ENCODE measurements at places on chromosomes 1 and 21.
A peak's percentile ranks its signal among the peaks of the same experiment; 100 is the strongest.

- ATAC-seq: no peak
These were observed 932 bp upstream of the RAB7B start for GRCh38 chr1:206003854-206004800.

- no peak for ATAC-seq
These were observed 280.1 kb downstream of the PTPRC start for GRCh38 chr1:198918920-198919319.

GRCh38 chr1:98049370-98050135 lies 128.7 kb upstream of the DPYD start:
- peak; percentile 46 for ATAC-seq

DNA sequence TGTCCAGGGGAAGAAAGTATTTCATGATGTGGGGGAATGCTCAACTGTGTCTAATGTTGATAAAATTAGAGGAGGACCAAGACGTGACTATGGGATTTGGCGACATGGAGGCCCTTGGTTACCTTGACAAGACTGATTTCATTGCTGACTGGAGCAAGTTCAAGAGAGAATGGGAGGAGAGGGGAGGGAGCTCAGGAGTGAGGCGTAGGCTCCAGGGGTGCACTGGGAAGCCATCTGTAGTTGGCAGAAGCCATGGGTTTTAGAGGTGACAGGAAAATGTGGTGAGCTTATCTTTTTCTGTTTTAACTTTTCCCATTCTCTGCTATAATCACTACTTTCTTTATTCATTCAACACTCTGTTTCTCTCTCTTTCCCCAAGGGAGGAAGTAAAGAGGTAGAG lies 15.8 kb downstream of the UBE4B start:
- ATAC-seq: no peak

- ATAC-seq: no peak
These were observed 197.6 kb downstream of the CAMTA1 start for GRCh38 chr1:6982860-6983259.

DNA sequence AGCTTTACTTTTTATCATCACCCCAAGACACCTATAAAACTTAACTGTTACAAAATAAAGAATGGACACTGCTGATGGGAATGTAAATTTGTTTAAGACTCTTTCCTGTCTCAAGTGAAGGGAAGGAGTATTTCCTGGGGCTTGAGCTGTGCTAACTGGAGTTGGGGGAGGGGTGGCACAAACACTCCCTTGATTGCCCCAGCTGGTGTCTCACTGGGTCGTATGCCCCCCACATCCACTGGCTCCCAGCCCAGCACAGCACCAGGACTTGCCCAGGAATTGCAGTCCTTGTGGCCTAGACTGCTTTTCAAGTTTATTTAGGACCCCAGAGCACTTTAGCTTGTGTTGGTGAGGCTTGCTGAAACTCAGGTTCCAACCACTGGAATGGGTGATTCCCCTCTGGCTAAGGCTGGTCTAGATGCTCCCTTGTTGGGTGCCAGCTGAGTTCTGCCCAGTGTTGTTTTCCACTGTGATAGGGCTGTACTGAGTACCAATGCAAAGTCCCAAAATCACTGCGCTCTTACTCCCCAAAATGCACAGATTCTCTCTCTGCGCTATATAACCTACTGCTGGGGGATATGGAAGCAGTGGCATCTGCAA lies 49.1 kb upstream of the DR1 start:
- no peak for ATAC-seq

DNA sequence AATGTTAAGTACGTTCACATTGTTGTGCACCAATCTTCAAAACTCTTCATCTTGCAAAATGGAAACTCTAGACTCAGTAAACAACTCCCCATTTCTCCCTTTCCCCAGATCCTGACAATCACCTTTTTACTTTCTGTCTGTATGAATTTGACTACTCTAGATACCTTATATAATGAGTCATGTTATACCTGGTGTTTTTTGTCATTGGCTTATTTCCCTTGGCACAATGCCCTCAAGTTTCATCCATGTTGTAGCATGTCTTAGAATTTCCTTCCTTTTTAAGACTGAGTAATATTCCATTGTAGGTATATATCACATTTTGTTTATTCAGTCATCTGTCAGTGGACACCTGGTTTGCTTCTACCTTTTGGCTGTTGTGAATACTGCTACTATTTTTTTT lies 399.5 kb downstream of the LMO4 start:
- no peak for ATAC-seq

DNA sequence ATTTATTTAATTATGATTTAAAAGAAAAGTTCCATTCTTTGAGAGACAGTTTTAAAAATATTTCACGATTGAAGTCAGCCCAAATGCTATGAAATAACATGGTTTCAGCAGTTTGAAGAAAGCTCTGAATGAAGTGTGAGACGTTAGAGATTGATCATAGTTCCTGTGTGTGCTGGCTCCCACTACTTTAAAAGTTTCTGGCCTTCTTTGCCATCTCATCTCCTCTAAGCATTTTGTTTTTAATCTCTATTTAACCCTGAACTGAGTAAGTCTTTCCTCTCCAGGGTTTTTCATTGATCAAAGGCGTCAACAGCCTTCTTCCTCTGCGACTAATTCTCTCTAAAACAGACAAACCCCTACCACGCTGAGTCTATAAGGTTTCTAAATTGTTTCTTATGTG lies 225.3 kb upstream of the B3GALT2 start:
- no peak for ATAC-seq

DNA sequence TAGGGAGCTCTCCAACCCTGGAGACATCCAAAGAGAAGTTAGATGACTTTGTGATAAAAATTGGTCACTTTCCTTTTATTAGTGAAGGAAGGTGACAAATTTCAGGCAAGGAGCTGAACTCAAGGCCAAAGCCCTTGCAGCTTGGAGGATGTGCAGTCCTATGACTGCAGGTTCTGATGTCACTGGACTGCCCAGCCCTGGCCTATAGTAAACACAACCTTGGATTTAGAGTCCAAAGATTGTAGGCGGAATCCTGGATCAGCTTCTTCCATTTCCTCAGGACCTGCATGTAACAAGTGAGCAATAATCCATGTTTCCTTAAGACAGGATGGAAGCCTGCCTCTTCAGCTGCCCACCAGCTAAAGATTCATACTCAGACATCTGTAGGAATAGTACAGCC lies 169.3 kb upstream of the ZC3H12A start:
- no peak for ATAC-seq

DNA sequence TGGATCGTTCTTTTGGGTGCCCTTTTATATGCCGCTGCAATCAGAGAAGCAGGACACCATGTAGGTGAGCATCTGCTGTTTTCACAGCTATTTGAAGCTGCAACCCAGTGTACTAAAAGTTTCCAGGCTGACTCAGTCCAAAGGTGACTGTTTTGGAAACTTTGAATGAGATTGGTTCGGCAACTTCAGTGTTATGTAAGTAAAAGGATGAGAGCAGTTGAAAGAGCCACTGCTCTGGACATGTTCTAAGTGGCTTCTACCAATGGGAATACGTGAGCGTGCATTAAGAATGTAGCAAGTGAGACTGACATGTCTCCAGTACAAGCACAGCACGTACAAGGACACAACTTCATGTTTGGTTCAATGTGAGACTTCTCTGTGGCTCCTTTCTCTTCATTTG lies 55.6 kb downstream of the DDR2 start:
- ATAC-seq: no peak

DNA sequence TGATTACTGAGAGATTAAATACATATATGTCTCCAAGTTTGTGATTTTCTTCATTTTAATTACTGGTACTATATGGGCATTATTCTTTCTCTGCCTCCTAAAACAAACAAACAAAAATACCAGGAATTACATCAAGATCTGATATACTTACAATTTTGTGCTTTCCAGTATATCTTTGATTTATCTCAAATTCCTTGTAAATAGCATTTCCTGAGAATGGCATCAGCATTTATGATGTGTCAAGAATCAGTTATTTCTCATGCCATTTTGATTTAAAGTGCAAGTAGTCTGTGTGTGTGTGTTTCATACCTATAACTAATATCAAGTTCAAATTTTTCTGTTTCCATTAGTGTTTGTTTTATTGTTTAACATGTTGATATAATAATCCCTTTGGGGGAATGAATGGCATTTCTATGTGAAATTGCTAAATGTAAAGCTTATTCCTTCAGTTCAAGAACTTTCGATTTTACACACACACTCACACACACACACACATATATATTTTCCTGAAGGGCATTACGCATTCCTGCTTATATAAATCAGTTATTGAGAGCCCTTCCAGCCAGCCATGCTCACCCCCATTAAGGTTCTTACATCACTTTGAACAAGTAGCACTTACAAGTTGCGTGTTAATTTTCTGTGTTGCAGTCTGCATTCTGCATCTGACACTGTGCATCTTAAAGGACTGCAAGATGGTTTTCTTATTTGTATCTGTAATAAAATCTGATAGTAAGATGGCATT lies 102.7 kb downstream of the NEK7 start:
- peak; percentile 12 for ATAC-seq

GRCh38 chr1:76158126-76158525 lies 83.6 kb downstream of the ST6GALNAC3 start:
- ATAC-seq: peak; percentile 18

GRCh38 chr1:235073968-235074522 lies 54.6 kb downstream of the TOMM20 start:
- ATAC-seq: no peak

DNA sequence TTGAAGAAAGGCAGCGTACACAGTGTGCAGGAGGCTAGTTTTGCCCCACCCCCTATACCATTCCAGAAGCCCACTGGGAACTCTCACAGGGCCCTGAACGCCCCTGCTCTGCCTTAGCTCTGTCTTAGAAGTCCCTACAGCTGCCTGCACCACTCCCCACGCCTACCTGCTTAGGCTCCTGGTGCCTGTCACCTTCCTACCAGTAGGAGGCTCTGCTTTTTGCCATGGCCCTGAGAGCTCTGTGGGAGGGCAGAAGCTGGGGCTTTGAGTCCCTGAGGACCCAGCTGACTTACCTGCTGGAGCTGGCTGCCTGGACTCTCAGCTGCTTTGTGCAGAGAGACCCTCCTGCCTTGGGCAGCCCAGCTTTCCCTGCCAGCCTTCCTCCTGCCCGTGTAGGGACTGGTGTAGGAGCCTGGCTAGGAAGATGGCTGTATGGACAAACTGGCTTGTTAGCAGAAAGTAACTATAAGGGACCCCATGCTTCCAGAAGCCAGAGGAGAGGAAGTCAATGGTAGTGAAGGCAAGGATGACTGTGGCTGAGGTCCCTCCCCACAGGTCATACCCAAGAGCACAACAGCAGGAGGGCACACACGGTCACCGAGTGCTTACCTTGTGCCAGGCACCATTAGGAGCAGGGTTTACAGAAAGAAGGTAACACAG lies 9.8 kb upstream of the CELSR2 start:
- ATAC-seq: peak; percentile 78

Measured in SK-N-SH treated with all-trans-retinoic acid at 6 μM for 48 hours (cell line).